Left cardiac atrium (tissue), 4 donors: ENCODE measurements at places on chromosomes 13 and 19. TPM values are rescaled to one million over a fixed set of nuclear protein-coding genes. Genes with fewer than 3 reads are reported as not detected.

Gene MBD3L4
- not detected for total RNA-seq

Gene LSM7
- total RNA-seq, result 47.7 TPM

Gene ZIC2
- not detected for total RNA-seq

DNA sequence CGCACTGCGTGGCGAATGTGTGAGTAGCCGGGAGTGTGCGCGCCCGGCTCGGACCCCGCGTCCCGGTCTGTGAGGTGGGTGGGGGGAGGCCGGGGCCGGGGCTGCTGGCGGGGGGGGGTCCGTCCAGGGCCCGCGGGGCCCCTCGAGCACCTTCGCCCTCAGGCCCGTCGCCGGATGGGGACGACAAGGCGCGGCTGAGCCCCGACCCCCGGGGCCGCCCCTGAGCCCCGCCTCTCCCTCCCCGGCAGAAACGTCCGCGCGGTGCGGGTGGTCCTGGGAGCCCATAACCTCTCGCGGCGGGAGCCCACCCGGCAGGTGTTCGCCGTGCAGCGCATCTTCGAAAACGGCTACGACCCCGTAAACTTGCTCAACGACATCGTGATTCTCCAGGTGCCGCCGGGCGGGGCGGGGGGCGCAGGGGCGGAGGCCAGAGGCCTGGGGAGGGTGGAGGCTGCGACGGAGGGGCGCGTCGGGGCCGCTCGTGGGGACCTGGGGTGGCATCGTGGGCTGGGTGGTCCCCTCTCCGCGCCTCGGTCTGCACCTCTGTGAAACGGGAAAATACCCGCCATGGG, 997 bp downstream of the ELANE start:
- DNase-seq, result no peak

- no peak for DNase-seq
These were observed 1044.4 kb downstream of the UQCRFS1 start for GRCh38 chr19:28168557-28168956.

- no peak for DNase-seq
These were observed 57.2 kb upstream of the KLF12 start for GRCh38 chr13:74191410-74191809.

GRCh38 chr19:10228393-10228792, 2.7 kb downstream of the S1PR2 start:
- DNase-seq, result no peak

- DNase-seq, result no peak
These were observed 5.3 kb upstream of the PSG7 start for GRCh38 chr19:42942187-42942789.
